ENCODE measurements at places on chromosomes 3 and 15.

GRCh38 chr3:21766002-21766401 is 15.0 kb upstream of the ZNF385D start:
- no peak for DNase-seq

DNA sequence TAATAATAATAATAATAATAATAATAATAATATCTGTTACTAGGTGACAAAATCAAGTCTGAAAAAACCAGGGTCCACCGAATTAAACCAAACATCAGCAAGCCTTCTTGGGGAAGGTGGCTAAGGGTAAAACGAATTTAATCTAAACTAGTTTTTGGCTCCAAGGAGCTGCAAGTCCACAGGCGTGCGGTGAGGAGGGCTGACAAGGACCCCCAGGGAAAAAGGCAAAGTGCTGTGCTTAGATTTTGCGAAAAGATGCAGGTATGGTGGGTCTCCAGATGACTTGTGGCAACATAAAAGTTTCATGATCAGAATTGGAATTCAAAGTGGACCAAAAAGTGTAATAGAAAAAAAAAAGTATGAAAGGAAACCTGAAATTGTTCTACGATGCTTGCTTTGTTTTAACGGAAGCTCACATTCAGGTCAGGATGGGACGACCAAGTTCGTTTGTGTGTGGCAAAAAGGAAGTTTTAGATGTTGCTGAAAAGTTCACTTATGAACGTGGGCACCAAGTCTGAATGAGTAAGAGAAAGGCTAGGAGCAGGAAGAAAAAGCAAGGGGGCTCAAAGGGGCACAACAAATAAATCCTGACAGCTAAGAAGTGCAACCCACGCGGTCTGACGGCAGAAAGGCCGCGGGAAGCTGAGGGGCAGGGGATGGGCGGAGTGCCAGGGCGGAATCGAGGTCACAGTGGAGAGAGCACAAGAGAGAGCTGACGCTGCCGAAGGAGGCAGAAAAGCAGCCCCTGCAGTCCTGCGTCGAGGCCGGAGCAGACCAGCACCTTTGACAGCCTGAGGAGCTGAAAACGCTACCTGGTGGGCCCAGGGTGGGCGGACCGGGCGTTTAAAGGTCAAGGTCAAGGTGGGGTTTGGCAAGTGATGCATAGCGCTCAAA is 1.1 kb downstream of the WDR82 start:
- DNase-seq = peak; percentile 73

DNA sequence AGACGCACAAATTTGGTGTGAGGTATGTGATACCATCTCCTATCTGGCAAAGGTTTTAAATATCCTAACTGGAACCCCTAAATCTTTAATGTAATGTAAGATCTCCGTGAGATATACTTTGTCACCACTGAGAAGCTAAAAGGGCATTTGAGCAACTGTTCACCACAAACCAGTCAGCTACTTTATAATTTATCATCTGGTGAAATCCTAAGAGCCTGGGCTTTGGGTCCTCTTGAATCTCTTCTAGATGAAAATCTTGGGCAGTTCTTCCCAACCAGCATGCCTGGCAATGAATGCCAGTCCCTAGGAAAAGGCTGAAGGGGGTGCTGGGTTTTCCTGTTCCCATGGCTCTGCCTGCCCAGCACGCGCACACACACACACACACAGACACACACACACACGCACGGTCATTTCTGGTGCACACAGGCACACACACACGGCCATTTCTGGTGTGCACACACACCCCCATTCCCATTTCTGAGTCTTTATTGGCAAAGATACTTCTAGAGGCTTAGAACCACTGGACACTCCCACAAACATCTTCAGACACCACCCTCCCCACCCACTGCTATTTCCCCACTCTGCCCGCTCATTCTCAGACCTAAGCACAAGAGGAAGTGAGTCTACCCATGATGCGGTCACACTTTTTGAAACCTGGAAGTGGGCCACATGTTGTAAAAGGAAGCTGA is 72.6 kb downstream of the MYO1E start:
- DNase-seq = peak; percentile 43

- no peak for DNase-seq
These were observed 404.0 kb upstream of the WNT5A start for GRCh38 chr3:55891106-55891505.

DNA sequence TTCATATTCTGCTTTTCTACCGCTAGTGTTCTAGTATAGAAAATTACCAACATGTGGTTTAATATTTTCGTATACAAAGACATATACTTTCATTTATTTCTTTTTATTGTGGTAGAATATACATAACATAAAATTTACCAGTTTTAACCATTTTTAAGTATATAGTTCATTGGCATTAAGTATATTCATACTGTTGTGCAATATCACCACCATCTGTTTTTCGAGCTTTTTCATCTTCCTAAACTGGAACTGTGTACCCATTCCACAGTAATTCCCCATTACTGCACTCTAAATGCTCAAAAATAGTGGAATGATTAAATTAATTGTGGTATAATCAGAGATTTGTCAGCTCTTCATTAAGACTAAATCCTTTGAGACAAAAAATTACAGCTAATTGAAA is 62.9 kb downstream of the ECT2 start:
- no peak for DNase-seq
